Kidney capillary endothelial cell (primary cell): ENCODE measurements at places on chromosomes 5 and 9.

GRCh38 chr5:56456002-56456401 is 222.9 kb upstream of the ANKRD55 start:
- no peak for DNase-seq

GRCh38 chr9:106648799-106649198 is 214.2 kb upstream of the ZNF462 start:
- DNase-seq, result no peak

DNA sequence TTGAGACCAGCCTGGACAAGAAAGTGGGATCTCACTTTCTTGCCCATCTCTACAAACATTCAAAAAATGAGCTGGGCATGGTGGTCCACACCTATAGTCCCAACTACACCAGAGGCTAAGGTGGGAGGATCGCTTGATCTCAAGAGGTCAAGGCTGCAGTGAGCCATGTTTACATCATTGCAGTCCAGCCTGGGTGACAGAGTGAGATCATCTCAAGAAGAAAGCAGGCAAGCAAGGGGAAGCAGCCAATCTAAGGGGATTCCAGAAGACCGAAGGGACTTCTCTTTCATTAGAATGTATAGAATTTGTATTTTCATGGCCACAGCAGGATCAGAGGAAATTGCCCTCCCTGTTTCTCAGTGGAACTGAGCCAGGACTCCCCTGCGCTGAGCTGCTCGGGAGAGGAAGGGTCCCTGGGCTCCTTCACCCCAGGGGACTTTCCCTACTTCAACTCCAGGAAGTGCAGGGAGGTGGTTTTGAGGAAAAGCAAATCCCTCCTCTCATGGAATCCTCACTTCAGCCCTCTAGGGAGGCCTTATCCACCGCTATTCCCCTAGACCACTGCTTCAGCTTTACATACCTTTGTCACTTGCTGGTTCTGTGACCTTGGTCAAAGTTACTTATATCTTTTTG is 12.1 kb downstream of the WWC1 start:
- DNase-seq, result no peak

DNA sequence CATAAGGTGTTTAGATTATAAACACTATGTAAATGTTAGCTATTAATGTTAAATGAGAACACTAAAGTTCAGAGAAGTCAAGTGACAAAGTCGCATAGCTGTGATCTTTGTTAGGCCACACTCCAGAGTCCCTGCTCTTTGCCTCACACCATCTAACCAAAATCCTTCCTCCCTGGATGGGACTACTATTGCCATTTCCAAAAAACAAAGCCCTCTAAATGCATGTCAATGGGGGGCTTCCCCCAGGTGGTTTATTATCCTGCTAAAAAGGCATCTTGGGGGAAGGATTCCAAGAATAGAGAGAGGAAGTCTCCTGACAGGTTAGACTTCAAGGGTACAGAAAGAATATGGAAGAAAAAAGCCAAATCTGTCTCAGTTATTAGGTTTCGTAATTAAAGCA is 10.4 kb downstream of the NR6A1 start:
- no peak for DNase-seq

DNA sequence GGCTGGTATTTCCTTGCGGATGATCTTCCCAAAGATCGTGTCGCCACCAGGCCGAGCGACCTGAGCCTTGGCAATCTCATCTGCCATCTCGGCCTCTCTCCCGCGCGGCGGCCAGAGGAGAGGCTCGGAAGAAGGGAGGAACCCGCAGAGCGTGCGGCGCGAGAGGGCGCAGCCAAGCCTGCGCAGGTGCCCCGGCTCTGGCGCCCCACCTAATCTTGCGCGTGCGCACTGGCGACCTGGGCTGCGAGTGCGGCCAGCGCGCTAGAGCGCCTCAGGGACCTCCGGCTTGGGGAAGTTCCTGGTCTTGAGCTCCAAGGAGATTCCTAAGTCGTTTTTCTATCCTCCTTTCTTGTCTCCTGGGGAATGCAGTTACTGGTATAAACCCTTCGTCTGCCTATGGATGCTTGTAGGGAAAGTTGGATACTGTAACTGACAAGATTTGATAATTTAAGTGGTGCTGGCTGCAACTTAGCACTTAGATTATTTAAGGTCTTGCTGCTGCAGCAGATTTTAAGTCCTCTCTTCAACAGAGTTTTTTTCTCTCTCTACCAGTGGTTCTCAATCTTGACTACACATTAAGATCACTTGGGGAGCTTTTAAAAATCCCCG is at the start of gene HINT1:
HINT1 (minus strand) TSS at position 138 of the 609 bp plus-strand sequence; CDS start at position 87, 51 bp downstream.
- DNase-seq, result peak; percentile 88

DNA sequence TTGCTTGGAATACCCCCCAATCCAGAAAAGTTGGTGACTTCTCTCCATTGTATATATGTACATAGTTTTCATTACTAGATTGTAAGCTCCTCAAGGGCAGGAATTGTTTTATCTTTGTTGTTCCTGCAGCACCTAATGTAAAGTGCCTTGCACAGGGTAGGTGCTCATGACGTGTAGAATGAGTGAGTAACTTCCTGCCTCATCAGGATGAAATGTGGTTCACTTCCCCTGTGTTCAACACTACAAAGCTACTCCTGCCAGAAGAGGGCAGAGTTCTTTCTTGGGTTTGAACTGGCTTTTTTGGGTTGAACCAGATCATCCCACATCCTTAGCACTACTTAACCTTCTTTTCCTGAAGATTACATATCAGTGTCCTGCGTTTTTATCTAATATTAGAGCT is 23.9 kb downstream of the GTF3C4 start:
- DNase-seq, result no peak

DNA sequence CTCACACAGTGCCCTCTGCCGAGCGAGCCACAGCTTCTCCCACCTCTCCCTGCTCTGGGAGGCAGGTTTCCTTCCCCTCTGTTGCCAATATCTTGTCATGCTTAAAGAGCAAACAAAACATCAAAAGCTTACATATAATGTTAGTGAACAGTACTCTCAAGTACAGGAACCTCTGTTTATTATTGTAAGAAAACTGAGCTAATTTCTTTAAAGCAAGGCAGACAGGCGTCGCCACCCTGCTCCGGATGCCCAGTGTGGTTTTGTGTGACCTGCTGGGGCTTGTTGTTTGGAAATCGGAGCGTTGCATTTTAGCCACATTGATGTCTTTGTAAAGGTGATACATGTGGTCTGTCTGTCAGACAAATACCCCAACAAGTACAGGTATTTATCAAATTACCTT is 401.4 kb upstream of the IRX1 start:
- no peak for DNase-seq

DNA sequence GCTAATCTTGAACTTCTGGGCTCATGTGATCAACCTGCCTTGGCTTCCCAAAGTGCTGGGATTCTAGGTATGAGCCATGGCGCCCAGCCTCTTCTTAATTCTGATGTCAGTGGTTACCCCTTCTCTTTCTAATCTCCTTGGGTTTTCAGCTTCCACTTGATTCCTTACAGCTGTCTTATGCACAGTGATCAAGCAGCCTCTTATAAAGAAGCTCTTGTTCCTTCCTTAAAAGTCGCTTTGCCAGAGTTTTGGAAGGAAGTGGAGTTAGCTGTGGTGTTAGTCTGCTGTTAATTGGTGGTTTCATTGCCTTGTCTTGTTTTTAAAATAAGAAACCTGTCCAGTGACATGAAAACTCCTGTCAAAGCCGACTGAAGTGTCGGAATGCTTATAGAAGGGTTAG is 128.1 kb upstream of the CACNA1B start:
- no peak for DNase-seq

GRCh38 chr9:118785456-118785855 is 583.8 kb downstream of the BRINP1 start:
- DNase-seq, result no peak

DNA sequence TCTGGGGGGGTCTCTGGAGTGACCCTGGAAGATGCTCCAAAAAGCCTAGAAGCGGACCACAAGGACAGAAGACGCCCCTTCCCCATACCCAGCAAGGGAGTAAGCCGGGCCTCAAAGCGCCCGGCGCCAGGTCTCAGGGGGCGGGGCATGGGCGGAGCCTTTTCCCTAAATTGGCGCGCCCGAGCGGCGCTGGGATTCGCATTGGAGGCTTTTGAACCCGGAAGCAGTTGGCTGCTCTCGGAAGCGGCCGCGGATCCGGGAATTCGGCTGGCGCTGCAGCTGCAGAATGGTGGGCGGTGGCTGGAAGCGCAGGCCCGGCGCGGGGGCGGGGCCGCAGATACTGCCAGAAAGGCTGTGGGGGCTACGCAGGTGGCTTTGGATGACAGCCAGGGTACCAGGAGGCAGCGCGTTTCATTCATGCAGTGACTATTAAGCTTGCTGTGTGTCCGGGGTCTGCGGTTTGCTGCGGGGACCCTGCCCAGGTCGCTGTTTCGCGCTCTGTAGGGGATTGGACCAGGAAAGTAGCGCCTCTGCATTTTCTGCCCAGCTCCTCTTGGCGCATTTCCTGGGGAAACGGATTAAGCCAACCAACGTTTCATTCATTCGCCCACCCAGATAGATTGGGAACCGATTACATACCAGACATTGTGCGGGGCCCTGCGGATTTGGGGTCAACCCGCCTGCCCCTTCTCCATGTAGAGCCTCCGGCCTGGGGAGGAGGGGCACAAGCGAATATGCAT is 83.0 kb upstream of the FREM1 start:
- DNase-seq, result peak; percentile 65

DNA sequence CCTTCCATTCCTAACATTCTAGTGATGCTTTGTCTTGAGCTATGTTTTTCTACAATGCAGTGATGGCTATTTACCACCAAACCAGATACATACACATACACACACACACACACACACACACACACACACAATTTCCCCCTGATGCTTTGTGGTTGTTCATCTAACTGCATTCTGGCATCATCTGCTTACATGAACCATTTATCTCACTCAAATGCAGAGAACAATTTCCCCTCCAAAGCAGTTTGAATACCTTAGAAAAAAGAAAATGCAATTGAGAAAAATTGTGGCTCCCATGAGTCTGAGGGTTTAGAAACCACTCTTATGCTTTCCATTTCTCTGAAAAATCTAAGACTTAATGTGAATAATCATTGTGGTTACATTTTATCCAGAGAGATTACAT is 1024.8 kb downstream of the TLE4 start:
- no peak for DNase-seq

GRCh38 chr5:38367410-38367809 is 109.1 kb downstream of the EGFLAM start:
- DNase-seq, result no peak

DNA sequence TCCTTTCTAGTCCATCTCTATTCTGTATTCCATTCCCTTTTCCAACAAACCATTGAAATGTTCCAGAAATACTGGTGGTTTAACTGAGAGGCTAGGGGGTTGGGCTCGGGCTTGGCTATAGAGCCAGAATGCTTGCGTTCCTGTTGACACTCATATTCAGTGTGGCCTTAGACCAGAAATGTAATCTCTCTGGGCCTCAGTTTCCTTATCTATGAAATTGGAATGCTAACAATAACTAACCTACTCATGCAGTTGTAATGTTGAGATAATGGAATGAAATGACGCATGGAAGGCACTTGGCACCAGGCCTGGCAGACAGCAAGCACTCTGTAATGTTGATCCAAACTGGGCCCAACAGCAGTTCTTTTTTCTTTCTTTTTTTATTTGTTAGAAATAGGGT is 26.8 kb downstream of the JADE2 start:
- DNase-seq, result no peak

DNA sequence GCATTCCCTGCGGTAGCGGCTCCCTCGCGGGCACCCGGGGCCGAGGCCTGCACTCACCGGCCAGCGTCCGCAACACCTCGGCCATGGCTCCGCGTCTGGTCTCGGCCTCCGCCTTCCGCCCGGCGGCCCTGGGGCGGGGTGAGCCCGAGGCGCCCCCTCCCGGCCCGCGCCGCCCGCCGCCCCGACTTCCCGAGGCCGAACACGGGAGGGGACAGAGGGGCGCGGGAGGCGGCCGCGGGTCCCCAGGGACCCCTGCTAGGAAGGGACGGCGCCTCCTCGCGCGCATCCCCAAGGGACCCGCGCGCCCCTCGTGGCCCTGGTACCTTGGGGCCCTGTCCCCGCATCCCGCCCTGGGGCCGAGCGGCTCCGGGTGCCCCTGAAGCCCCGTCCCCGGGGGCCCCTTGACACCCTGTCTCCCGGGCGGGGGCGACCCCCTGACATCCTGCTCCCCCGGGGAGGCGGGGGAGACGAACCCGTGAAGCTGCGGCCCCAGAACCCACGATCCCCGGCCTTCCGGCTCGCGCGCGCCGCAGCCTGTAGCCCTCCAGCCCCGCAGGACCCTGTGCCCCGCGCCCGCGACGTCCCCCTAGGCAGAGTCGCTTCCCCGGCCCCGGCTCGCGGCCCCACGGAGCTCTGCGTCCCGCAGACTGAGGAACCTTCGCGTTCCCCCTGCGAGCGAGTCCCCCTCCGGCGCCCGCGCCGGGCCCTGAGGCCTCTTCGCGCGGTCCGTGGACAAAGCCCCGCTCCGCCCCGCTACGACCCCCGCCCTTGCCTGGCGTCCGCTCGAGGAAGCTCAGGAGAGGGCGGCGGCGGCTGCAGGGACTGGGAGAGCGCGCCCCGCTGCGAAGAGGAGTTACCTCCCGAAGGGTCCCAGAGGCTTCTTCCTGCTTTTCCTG is at the start of gene ABO:
ABO (minus strand) TSS at position 97 of the 896 bp plus-strand sequence.
- no peak for DNase-seq

- DNase-seq, result no peak
Observed at GRCh38 chr5:19855031-19855430, 133.0 kb downstream of the CDH18 start.

DNA sequence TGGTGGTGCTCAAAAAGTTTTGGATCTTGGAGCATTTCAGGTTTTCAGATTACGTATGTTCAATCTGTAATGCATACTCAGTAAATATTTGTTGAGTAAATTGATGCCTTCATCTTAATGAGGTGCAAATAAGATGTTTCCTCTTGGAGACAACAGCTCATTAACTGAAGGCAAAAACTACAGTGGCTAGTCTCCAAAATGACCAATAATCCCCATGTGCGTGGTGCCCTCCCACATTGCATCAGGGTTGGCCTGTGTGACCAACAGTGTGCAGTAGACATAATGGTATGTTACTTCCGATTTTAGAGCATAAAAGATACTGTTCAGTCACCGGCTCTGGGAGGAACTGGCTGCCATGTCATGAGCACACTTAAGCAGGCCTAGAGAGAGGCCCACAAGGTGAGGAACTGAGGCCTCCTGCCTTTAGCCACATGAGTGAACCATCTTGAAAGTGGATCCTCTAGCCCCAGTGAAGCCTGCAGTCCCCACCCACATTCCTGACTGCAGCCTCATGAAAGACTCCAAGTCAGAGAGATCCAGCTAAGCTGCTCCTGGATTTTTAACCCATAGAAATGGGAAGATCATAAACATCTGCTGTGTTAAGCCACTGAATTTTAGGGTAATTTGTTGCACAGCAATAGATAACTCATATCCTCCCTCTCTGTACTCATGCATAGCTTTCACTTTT is 55.7 kb downstream of the LIFR start:
- no peak for DNase-seq

GRCh38 chr5:14745188-14745563 is 80.7 kb downstream of the OTULIN start:
- DNase-seq, result no peak

DNA sequence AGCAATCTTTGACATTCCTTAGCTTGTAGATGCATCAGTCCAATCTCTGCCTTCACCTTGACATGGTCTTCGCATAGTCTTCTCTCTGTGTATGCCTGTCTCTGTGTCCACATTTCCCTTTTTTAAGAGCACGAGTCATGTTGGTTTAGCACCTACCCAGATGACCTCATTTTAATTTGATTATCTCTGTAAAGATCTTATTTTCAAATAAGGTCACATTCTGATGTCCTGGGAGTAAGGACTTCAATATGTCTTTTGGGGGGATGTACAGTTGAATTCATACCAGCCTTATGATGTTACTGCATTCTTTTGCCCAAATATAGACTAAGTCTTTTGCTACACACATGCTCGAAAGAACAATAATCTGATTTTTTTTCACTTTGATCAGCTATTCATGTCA is 6.9 kb downstream of the KCTD16 start:
- no peak for DNase-seq

- DNase-seq, result no peak
Observed at GRCh38 chr9:98590101-98590500, 118.6 kb downstream of the GABBR2 start.

GRCh38 chr9:105150991-105151685 is 93.3 kb upstream of the SLC44A1 start:
- DNase-seq, result no peak
